Dermis lymphatic vessel endothelial cell (primary cell): ENCODE measurements at places on chromosomes 6 and 20. TPM values are rescaled to one million over a fixed set of nuclear protein-coding genes. Genes with fewer than 3 reads are reported as not detected.

The ZNF391 gene
- total RNA-seq: 0.26 and 0.33 TPM in 2 replicates

The ULBP1 gene
- total RNA-seq: under 0.01 and 0.11 TPM in 2 replicates

The DEFB124 gene
- not detected in 2 replicates for total RNA-seq

The TCP11 gene
- 0.22 TPM in 1 of 2 replicates, not detected in the other for total RNA-seq

The SLA2 gene
- total RNA-seq: not detected in 2 replicates

The PTPRT gene
- total RNA-seq: under 0.01 TPM in 1 of 2 replicates, not detected in the other

The JAG1 gene
- 94.2 and 94.3 TPM in 2 replicates for total RNA-seq

The REM1 gene
- 0.11 TPM in 1 of 2 replicates, not detected in the other for total RNA-seq

The MICAL1 gene
- total RNA-seq: 12.2 and 15.9 TPM in 2 replicates

The RNF182 gene
- total RNA-seq: 0.09 and 0.22 TPM in 2 replicates

The WASF1 gene
- 10.8 and 11.2 TPM in 2 replicates for total RNA-seq

The C20orf204 gene
- total RNA-seq: 3.3 and 5.8 TPM in 2 replicates

The PHIP gene
- 18.0 and 27.2 TPM in 2 replicates for total RNA-seq

The SOX18 gene
- total RNA-seq: 17.7 and 30.9 TPM in 2 replicates

The LSM14B gene
- 24.9 and 26.8 TPM in 2 replicates for total RNA-seq

The BEND3 gene
- total RNA-seq: 1.8 and 3.1 TPM in 2 replicates

The RRAGD gene
- 0.43 and 0.76 TPM in 2 replicates for total RNA-seq

The PEX3 gene
- total RNA-seq: 15.2 and 15.7 TPM in 2 replicates

The RIN2 gene
- total RNA-seq: 55.9 and 91.2 TPM in 2 replicates

The LINC00237 gene
- not detected in 2 replicates for total RNA-seq

The TNFRSF21 gene
- total RNA-seq: 42.8 and 65.1 TPM in 2 replicates

The TFAP2C gene
- total RNA-seq: under 0.01 TPM in 1 of 2 replicates, not detected in the other

The MRAP2 gene
- 6.4 and 8.9 TPM in 2 replicates for total RNA-seq

The CGA gene
- 0.11 TPM in 1 of 2 replicates, not detected in the other for total RNA-seq

The SDHAF4 gene
- total RNA-seq: 5.2 and 5.5 TPM in 2 replicates

The MLN gene
- not detected in 2 replicates for total RNA-seq

The BMP5 gene
- not detected in 2 replicates for total RNA-seq

The DNMT3B gene
- 0.76 and 1.2 TPM in 2 replicates for total RNA-seq

The DEF6 gene
- total RNA-seq: 0.33 and 1.5 TPM in 2 replicates

The IMPG1 gene
- total RNA-seq: not detected in 2 replicates

The ZNF334 gene
- total RNA-seq: 0.22 and 0.34 TPM in 2 replicates

The TCF21 gene
- not detected in 2 replicates for total RNA-seq

The TNNC2 gene
- total RNA-seq: 0.17 TPM in 1 of 2 replicates, not detected in the other

The LRRC1 gene
- 80.4 and 116 TPM in 2 replicates for total RNA-seq

The CDH26 gene
- total RNA-seq: 0.87 and 1.0 TPM in 2 replicates

The C20orf141 gene
- total RNA-seq: not detected in 2 replicates
